ENCODE measurements at places on chromosomes 2 and 18.

GRCh38 chr2:47034973-47035609 lies 119.5 kb upstream of the MCFD2 start:
- no peak for DNase-seq

DNA sequence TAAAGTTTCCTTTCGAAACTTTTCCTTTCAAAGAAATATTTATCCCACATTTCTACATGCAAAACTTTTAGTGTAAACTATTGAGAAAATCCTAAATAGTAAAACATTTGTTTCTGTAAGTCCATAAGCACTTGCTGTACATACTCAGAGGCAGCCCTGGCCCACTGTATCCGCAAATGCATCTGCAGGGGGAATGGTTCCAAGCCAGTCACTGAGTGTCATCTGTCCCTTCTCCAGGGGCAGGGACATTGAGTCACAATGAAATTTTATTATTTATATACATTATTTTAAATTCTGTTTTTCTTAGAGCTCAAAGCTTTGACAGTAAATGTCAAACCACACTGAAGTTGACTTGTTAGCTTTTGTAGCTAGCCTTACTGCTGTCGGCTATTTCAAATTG lies 367.2 kb downstream of the MTX2 start:
- DNase-seq = no peak

- no peak for DNase-seq
Measured at GRCh38 chr2:96195410-96196066, 13.1 kb downstream of the STARD7 start.

GRCh38 chr18:3297025-3297984 lies 35.4 kb downstream of the MYL12B start:
- DNase-seq = peak; percentile 35

Measured in cerebellum (tissue), 4 donors.